ENCODE measurements at places on chromosomes 7 and 10. TPM values are rescaled to one million over a fixed set of nuclear protein-coding genes. Genes with fewer than 3 reads are reported as not detected.

C10orf88 gene
- 3.0 TPM for total RNA-seq

KLF14 gene
- not detected for total RNA-seq

ZNF655 gene
- 124 TPM for total RNA-seq

RAMP3 gene
- total RNA-seq, result 18.4 TPM

CALML3 gene
- not detected for total RNA-seq

SPDYE18 gene
- total RNA-seq, result 1.1 TPM

PUS7 gene
- total RNA-seq, result 9.1 TPM

ASB10 gene
- not detected for total RNA-seq

SLC16A12 gene
- total RNA-seq, result 1.5 TPM

TRIL gene
- total RNA-seq, result 6.1 TPM

CABCOCO1 gene
- 3.1 TPM for total RNA-seq

LAMB4 gene
- total RNA-seq, result not detected

MRPL32 gene
- 85.7 TPM for total RNA-seq

TMEM26 gene
- 0.14 TPM for total RNA-seq

ZNF511 gene
- 47.4 TPM for total RNA-seq

CHN2 gene
- 37.7 TPM for total RNA-seq

RTKN2 gene
- total RNA-seq, result not detected

IGFBP1 gene
- total RNA-seq, result not detected

HOXA7 gene
- total RNA-seq, result 9.1 TPM

UPK3BL2 gene
- total RNA-seq, result 10.9 TPM

PNLIP gene
- not detected for total RNA-seq

GRID2IP gene
- not detected for total RNA-seq

GPR15LG gene
- not detected for total RNA-seq

ITGA8 gene
- total RNA-seq, result 0.81 TPM

BAMBI gene
- 3.6 TPM for total RNA-seq

DMBT1 gene
- total RNA-seq, result not detected

AKR1C8 gene
- total RNA-seq, result not detected

TMEM176A gene
- 20.4 TPM for total RNA-seq

ZNF804B gene
- 0.36 TPM for total RNA-seq

FEZF1 gene
- total RNA-seq, result not detected

CLCN1 gene
- not detected for total RNA-seq

GSTO2 gene
- total RNA-seq, result 2.1 TPM

CALD1 gene
- total RNA-seq, result 1,069 TPM

BCAP29 gene
- total RNA-seq, result 104 TPM

SHOC2 gene
- total RNA-seq, result 49.7 TPM

PTF1A gene
- not detected for total RNA-seq

PROSER2 gene
- total RNA-seq, result 0.71 TPM

AP1S1 gene
- 15.8 TPM for total RNA-seq

LAMB1 gene
- 198 TPM for total RNA-seq

BMPER gene
- 1.1 TPM for total RNA-seq

DGKB gene
- 11.3 TPM for total RNA-seq

BTAF1 gene
- total RNA-seq, result 34.6 TPM

TET1 gene
- total RNA-seq, result 8.9 TPM

Measured in sigmoid colon (tissue), 7 donors.